ENCODE measurements at places on chromosomes 1 and 21.

DNA sequence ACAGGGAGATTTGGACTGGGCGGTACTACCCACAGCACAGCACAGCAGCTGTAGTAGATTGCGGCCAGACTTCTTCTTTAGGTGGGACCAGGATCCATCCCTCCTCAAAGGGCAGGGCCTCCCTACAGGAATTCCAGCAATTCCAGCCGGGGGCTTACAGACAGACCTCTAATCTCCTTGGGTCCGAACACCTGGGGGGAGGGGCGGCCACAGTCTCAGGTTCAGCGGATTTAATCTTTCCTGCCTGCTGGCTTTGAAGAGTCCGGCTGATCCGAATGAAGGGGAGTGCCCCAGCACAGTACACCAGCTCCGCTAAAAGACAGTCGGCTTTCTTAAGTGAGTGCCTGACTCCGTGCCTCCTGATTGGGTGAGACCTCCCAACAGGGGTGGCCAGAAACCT is 1708.5 kb downstream of the BRINP3 start:
- DNase-seq: no peak

GRCh38 chr1:57079454-57080157 is 113.8 kb upstream of the C8B start:
- no peak for DNase-seq

- DNase-seq: no peak
Observed at GRCh38 chr1:185315445-185316071, 1.5 kb downstream of the IVNS1ABP start.

- DNase-seq: no peak
Observed at GRCh38 chr1:192376374-192376773, 59.6 kb downstream of the RGS21 start.

- no peak for DNase-seq
Observed at GRCh38 chr1:152110365-152110859, 4.8 kb downstream of the TCHH start.
